NCI-H510A treated with DMSO at 0.1 percent for 48 hours (cell line): ENCODE measurements at places on chromosomes 3 and 15.

DNA sequence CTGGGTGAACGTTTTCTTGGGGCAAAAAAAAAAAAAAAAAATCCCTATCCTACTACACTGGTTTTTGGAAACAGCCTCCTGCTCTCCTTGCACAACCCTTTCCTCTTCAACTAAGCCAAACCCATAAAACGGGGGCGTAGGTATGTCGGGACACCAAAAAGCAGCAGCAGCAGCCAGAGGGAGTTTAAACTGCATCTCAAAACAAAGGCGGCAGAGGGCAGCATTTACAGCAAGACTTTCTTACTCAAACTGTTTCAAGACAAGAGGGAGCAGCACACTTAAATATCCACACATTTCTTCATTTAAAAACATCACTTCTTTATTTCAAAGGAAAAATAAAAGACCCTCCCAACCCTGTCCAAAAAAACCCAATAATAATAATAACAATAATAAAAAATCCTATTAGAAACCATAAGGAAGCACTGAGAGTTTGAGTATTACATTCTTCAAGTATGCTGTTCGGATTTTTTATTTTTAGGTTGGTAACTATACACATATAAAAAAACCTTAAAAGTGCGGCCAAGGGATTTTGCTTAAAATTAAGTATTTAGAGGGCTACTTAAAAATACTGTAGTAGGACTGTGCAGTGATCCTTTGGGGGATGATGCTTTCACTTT is 43.9 kb upstream of the PLXND1 start:
- peak; percentile 49 for DNase-seq

DNA sequence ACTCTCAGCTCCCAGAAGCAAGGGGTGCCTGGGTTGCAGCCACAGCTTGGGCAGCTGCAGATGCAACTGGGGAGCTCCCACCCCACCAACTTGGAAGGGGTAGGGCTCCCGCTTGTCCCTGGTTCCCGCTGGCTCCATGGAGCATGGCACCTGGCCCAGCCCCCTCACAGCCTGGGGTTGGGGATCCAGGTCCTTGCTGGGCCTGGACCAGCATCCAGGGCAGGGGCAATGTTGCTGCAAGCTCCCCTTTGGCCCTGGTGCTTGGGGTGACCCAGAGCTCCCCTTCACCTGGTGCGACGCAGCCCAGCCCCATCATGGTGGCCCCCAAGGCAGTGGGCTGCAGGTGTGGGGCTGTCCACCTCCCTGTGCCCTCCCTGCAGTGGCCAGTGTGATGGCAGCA is 99.6 kb upstream of the FRMD4B start:
- DNase-seq, result no peak

DNA sequence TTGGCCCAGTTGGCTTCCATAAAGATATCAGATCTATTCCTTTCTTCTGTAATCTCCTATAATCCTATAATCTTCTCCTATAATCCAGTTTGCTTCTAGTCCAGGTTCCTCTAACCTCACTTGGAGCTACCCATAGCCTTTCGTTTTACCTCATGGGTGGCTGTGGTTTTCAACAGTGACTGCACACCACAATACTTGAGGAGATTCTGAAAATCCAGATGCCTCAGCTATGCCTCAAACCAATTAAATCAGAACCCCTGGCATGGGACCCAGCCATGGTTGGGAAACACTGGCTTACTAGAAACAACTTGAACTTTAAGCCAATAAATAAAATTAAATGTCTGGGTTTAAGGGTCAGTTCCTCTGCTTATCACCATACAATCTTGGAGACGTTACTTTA is 86.1 kb upstream of the NTRK3 start:
- DNase-seq, result no peak

DNA sequence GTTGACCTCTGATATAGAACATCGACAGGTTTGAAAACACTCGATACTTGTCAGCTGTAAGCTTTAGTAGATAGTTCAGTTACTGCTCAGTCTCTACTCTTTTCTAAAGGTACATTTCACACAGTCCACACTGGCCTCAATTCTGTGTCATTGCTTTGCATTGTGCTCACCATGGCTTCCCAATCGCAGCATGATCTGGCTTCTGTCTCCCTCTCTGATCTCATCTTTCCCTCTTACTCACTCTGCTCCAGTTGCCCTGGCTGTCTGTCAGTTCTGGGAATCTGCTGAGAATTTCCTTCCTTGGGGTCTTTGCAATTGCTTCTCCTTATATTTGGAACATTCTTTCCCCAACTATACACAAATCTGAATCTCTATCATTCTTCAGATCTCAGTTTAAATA is 80.6 kb downstream of the GTF2E1 start:
- no peak for DNase-seq

- DNase-seq, result no peak
Observed at GRCh38 chr3:102060814-102061213, 211.5 kb downstream of the NFKBIZ start.

- no peak for DNase-seq
Observed at GRCh38 chr15:92492551-92493115, 99.0 kb downstream of the ST8SIA2 start.

- DNase-seq, result no peak
Observed at GRCh38 chr15:48058371-48058770, 62.4 kb upstream of the SLC24A5 start.

DNA sequence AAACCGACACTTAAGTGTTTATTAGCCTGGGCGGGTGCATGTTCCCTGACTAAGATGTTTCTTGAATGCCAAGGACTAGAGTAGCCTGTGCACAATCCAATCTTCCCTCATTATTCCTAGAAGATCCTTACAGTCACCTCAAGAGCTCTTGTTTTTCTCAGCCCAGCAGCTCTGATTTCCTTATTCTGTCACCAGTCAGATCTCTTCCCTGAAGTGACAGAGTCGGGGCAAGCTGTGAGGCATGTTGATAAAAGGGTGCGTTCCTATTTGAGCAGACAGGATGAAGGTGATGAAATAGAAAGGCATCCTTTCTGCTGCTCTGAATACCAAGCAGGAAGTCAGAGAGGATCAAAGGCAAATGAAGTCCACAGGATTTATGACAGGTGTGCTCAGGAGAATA is 125.6 kb upstream of the MCTP2 start:
- peak; percentile 72 for DNase-seq

- no peak for DNase-seq
Observed at GRCh38 chr15:39598186-39598850, 17.4 kb downstream of the THBS1 start.

DNA sequence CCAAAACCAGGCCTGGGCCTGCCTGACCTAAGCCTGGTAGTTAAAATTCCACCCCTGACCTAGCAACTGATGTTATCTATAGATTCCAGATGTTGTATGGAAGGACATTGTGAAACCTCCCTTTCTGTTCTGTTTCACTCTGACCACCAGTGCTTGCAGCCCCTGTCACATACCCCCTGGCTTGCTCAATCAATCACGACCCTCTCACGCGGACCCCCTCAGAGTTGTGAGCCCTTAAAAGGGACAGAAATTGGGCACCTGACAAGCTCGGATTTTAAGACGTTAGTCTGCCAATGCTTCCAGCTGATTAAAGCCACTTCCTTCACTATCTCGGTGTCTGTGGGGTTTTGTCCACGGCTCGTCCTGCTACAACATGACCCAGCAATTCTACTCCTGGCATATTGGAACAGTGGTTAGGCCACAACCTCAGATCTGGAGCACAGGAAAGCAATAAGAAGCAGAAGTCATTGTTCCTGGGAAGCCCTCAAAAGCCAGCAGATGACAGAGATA is 36.7 kb upstream of the LHFPL4 start:
- DNase-seq, result no peak

- no peak for DNase-seq
Observed at GRCh38 chr3:42674146-42674545, 11.2 kb upstream of the KLHL40 start.

DNA sequence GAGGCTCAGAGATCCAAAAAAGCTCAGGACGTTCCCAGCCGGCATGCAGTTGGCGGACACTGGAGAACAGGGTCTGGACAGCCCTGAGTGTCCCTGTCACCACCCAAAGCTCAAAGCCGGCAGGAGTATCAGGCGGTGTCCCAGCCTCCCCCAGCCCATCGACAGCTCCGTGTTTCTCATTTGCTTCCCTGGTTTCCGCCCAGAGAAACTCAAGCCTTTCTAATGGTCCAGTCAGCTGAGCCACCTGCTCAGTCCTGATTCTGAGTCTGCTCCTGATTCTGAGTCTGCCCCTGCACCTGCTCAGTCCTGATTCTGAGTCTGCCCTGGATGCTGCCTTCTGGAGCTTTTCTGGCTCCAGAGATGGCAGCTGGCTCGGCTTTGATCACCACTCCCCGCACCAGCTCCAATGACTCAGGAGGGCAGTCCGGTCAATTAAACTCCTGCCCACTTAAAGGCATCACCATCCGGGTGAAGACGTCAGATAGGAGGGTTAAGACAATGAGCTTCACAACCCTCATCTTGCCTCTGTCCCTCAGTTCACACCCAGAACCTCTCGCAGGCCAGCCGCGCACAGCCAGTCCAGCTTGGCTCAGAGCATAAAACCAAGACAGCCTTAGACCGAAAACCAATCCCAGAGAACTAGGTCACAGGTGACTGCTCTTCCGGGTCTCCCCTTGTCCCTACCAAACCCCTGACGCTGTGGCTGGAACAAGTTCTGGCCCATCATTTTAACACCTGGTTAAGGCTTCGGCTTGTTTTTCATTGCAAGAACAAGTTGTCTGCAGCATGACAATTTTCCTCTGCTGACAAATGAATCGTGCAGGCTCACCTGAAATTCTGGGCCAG is 6.8 kb downstream of the PCSK6 start:
- no peak for DNase-seq

GRCh38 chr15:52154896-52155865 is 36.0 kb downstream of the GNB5 start:
- no peak for DNase-seq

DNA sequence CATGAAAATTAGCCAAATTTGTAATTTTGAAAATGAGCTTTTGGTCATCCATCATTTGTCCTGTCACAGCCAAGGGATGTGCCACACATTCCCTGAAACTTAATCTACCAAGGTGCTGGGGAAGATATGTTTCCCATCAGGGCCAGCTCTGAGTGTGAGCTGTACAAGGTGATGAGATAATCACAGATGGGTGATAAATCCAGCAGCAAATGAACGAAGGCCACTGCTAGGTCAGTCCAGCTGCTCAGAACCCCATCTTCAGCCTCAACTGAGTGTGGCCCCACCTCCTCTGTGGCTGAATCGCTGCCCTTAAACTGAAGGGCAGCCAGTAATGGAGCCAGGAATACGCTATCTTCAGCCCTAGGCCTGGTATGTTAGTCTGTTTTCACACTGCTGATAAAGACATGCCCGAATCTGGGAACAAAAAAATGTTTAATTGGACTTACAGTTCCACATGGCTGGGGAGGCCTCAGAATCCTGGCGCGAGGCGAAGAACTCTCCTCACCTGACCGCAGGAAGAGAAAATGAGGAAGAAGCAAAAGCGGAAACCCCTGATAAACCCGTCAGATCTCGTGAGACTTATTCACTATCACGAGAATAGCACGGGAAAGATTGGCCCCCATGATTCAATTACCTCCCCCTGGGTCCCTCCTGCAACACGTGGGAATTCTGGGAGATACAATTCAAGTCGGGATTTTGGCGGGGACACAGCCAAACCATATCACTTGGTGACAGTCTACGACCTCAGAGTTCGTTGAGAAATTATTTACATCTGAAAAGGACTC is 553.0 kb downstream of the NTRK3 start:
- no peak for DNase-seq

- no peak for DNase-seq
Observed at GRCh38 chr15:66725464-66725785, 23.4 kb downstream of the SMAD6 start.

GRCh38 chr3:170997961-170998913 is 28.3 kb downstream of the SLC2A2 start:
- DNase-seq, result no peak

DNA sequence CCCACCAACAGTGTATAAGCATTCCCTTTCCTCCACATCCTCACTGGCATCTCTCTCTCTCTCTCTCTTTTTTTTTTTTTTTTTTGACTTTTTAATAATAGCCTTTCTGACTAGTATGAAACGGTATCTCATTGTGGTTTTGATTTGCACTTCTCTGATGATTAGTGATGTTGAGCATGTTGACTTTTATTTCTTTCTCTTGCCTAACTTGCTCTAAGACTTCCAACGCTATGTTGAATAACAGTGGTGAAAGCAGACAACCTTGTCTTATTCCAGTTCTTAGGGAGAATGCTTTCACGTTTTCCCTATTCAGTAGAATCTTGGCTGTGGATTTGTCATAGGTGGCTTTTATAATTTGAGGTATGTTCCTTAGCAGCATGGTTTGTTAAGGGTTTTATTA is 249.4 kb upstream of the MDFIC2 start:
- DNase-seq, result no peak

DNA sequence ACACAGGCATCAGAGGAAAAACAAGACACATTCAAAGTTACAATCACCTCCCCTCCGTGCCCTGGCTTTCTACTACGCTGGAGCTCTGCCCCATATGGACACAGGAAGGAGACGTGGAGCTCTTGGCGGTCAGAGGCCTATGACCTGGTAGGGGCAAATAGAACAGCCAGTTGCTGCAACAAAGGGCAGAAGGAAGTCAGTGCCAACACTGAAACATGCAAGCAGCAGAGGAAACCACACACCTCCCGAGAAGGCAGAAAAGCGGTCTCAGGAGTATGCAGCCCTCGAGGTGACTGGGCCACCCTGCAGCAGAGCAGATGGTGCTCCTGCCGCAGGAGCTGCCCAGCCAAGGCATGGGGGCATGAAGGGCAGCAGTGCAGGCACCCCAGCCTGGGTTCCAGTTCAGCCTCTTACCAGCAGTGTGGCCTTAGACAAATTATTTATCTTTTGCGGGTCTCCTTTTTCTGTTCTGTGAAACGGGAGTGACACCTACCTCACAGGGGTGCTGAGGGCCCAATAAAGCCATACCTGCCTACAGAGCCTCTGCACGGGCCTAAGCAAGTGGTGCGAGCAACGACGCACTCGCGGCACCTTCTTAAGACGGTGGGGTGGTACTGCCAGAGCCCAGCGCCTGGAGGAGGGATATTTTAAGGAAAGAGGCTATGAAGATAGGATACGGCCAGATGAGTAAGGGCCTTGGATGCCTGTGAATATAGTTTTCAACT is 8.6 kb downstream of the ZXDC start:
- DNase-seq, result no peak

GRCh38 chr3:133965906-133966305 is 63.8 kb downstream of the SLCO2A1 start:
- DNase-seq, result no peak

DNA sequence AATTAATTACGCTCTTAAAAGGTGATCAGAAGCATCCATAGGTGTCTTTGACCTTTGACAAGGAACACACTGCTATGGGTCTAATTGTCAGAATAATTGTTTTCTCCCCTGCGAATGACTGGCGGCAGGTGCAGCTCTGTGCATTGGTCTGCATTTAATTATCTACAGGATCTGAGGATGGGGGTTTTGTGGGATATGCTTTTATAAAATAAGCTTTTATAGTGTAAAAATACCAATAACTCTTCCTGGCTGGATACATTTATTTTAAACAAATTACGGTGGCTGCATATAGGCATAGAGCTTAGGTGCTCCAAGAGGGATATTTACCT is 201.6 kb upstream of the RGMA start:
- no peak for DNase-seq

- DNase-seq, result no peak
Observed at GRCh38 chr3:50617096-50617791, at the start of gene MAPKAPK3. TSS of gene MAPKAPK3 (plus strand) at chr3:50617151. CDS start at chr3:50617566, 415 bp downstream.

DNA sequence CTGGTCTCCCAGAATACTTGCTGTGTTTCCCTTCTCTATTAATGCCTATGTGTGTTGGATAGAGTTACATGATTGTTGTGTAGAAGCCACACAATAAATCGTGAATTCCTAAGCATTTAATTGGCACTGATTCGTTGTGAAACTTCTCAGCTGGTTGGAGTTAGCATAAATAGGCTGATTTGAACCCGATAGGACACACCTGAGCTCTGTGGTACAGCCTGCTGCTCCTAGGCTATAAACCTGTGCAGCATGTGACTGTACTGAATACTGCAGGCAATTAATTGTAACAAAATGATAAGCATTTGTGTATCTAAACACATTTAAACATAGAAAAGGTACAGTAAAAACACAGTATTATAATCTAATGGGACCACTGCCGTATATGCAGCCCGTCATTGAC is 4.9 kb downstream of the ACAD11 start:
- no peak for DNase-seq
